Hepatocyte (in vitro differentiated cells): ENCODE measurements at places on chromosomes 5 and 9.

- no peak for DNase-seq
Measured at GRCh38 chr5:64286381-64286780, 120.7 kb downstream of the RNF180 start.

- DNase-seq, result no peak
Measured at GRCh38 chr9:2459756-2460155, 161.8 kb upstream of the VLDLR start.

DNA sequence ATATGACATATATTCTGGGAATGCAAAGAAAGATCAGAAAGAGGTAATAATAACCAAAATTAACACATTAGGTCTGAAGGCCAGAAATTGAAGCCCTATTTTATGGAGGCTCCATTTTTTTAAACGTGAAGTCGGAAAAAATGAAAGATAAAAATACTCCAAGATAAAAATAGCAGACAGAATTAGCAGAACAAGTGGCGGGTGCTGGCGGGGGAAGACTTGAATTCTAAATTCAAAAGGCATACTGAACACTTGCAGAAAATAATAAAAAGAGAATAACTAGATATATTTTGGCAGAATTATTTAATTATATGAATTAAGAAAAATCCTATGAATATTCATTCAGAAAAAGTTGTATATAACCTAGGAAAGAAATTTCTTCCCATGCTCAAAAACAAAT, 543.7 kb upstream of the ACO1 start:
- no peak for DNase-seq

DNA sequence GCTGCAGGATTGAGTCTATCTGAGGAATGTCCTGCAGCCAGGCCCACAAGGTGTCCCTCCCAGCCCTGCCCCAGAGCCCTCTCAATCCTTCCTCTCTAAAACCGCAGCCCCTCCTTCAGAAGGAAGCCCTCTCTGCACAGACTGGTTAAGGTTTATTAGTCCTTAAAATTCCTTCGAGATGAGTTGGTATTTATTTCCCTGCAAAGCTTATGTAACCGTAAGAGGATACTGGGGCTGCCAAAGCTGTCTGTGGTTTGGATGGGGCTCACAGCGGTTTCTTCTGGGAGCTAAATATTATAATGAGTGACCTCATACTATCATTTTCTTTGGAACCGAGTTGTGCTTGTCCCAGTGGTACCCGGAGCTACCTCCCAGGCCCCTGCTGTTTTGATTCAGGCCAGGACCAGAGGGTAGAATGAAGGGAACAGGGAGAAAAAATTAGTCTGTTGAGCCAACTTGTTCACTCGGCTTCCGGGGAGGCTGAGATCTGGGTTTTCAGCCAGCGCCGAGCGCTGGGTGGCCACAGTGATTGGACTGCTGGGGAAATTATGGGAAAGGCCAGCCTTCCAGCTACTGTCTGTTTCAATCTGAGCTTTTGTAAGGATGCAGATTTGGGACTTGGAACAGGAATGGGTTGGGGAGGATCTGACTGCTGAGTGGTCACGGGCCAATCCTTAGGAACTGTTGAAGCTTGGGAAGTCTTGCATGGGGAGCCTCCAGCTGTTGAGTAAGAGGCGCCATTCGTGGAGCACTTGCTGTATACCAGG, 107.5 kb downstream of the NDFIP1 start:
- peak; percentile 78 for DNase-seq

GRCh38 chr5:73996151-73996755, 370.3 kb downstream of the ARHGEF28 start:
- DNase-seq, result no peak

GRCh38 chr9:117278471-117279035, 136.3 kb downstream of the ASTN2 start:
- no peak for DNase-seq

DNA sequence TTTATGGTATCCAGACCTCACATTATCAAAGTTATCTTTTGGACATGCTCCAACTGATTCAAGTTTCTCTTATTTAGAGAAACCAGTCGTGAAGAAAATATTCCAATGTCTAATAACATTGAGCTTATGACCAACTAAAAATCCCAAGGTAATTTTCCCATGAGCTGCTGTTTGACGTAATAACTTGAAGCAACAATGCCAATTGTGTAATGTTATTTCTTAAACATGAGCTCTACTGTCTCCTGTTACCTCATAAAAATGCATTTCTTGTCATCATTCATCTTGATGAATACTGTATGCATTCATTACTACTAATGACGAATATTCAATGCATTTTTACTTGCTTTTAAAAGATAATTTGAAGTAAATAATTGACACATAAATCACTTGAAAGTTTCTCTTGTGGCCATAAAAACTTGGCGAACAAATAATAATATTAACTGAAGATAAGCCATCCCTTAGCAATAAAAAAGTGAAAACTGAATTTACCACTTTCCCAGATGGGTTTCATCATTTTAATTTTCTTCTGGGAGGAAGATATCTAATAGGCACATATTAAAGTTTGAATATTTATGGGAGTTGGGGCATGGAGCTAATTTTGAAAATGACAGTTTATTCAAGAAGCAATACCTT, 424 bp upstream of the MARCOL start:
- DNase-seq, result peak; percentile 15

- DNase-seq, result no peak
Measured at GRCh38 chr9:114492991-114493390, 12.3 kb downstream of the WHRN start.

DNA sequence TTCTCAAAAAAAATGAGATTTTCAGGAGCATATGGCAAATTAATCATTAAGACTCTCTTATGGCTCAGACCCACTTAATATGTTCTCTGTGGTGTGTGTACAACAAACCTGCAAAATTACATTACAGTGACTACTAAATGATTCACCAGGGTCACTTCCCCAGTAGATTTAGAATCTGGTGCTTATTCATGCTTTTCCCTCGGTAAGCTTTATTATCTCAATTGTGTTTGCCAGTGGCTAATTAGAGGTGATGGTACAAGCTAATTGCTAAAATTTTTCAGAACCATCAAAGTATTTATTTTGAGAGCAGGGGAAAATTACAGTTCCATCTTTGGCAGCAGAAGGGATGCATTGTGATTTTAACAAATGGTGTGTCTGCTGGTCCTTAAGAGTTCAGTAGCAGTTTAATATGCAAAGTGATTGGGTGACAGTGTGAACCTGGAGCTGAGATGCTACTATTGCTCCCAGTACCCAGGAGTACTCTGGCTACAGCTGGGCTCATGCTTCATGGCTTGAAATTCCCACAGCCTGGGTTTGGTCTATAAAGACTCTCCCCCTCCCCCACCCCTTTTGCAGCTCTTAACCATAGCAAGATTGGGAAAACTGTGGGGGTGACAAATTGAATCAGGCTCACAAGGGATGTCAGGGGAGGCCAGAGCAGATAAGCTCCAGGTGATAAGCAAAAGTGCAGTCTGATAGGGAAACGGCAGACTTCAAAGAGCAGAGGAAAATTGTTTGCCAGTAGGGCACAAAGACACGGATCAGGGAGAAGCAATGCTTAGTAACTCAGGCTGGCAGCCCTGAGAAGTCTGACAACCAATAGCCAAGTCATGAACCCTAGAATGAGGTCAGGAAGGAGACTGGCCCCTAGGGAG, 92.8 kb upstream of the RAD23B start:
- DNase-seq, result no peak

- peak; percentile 31 for DNase-seq
Measured at GRCh38 chr9:33921967-33922895, 105.3 kb downstream of the UBE2R2 start.

GRCh38 chr5:150600616-150601490, 39.6 kb upstream of the SYNPO start:
- DNase-seq, result no peak

GRCh38 chr5:168653626-168654025, 74.5 kb upstream of the PANK3 start:
- DNase-seq, result no peak

- DNase-seq, result no peak
Measured at GRCh38 chr9:26205261-26205660, 527.0 kb upstream of the TUSC1 start.

GRCh38 chr5:138336952-138337684, 948 bp upstream of the FAM53C start:
- peak; percentile 88 for DNase-seq

DNA sequence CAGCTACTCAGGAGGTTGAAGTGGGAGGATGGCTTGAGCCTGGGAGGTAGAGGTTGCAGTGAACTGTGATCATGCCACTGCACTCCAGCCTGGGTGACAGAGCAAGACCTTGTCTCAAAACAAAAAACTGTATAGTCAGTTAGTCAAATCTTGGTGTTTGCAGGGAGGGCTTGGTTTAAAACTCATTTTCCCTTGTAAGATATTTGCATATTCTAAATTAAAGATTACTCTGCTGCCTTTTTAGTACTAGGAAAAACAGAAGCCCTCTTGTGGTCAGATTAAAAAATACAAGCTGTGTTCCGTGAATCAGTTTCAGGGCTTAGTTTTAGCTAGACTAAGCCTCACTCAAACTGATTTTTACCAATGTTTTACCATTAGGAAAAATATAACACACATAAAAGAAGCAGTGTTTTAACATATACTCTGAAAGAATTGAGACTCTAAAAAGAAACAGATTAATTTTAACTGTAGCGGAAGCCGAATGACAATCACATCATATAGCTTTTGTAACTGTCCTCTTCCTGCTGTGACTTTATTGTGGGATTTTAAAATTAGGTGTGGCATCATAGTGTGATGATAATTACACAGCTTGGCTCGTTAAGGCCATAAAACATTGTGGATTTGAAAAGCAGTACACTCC, 84.9 kb upstream of the BASP1 start:
- DNase-seq, result peak; percentile 41

- no peak for DNase-seq
Measured at GRCh38 chr9:73911804-73912203, 585.3 kb upstream of the RORB start.

DNA sequence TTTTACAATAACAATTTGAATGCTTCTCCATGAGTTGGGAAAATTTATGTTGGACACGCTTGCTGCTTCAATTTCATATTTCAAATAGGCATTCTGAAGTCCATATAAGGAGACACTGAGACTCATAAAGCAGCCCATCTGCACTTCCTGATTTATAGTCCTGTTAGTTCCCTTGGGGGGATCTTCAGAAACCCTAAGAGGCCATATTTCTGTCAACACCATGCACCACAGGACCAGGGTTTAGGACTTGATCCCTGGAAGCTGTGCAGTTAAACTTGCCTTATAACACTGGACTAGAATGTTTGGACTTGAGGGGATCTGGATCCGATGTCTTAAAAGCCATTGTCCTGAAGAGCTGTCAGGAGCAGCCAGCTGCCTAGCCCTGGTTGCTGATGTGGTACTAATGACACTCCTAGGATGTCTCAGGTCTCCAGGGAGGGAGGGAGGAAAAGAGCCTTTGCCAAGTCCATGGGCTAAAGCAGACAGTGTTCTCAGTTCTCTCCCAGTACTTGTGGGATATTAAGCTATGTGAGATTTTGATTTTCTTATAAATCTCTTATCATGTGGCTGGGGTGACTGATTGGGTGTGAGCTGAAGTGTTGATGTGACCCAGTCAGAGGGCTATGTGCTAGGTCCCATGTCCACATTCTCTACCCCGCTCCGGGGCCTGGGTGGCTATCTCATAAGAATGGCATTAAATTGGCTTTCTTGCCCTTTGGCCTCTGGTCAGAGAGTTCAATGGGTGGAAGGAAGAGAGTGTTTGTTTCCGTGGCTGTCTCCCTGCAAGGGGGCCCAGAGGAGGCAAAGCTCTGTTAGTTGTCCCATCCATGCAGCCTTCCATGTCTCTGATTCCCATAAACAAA, 399.8 kb downstream of the OSTF1 start:
- no peak for DNase-seq

GRCh38 chr9:30591461-30591860, 1793.0 kb upstream of the ACO1 start:
- no peak for DNase-seq

DNA sequence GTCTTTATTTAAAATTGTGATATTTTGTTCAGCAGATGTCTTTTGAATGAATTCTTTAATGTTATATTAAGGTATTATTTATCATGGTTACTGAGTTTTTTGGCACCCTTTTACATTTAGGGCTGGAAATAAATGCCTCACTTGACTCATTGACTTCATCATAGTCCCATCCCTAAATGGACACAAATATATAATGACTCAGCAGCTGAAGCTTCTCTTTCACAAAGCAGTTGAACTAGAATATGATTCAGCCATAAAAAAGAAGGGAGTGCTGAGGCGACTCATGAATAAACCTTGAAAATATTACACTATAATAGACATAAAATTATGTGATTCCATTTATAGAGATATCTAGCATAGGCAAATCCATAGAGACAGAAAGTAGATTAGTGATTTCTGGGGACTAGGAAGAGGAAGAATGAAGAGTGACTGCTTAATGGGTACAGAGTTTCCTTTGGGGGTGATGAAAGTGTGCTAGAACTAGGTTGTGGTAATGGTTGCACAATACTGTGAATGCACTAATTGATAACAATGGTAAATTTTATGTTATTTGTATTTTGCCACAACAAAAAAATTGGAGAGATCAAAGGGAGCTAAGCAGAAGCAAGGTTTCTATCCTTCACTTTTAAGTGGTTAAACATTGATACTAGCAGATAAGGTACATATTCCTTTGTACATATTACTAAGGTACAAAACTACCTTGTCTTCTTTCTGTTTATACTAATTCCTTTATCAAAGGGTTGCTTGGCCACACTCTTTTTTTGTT, 449.6 kb downstream of the NTRK2 start:
- no peak for DNase-seq

DNA sequence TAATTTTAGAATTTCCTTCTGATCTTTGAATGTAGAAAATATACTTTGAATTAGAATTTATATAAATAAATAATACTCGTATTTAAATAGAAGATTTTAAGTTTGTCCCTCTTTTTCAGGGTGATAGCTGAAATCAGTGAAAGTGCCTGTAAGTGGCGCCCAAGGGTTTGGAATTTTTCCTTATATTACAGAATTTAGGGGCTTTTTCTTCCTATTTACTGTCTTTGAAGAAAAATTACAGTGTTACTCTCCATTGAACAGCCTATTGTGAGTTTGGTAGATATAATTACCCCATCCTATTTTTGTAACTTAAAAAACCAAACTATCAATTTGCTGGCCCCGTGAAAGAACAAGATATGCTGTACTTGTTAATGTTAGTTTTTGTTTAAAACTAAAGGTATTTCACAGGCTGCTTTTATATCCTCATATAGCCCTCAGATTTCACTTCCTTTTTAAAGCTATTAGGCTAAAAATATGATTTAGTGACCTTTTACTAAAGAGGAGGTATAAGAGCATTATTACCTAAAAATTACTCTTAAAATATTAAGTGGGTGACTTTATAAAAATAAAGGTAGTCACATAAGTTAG, 3.2 kb downstream of the MAP3K1 start:
- no peak for DNase-seq

DNA sequence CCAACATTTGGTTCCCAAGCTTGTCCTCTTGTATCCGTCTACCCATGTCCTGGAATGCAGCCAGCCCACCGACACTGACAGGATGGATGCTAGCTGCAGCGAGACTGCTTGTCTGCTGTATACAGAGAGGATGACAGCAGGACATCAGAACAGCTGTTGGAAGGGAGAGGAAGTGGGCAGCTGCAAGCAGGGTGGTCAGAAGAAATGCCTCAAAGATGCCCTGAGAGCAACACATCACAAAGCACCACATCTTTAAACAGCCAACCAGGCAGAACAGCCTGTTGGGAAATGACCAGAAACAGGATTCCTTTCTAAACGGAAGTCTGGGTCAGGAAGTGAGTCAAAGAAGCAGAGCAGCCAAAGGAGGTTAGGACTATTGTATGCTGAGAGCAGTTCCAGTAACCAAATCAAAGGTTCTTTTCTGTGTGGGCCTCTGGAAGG, 219.1 kb downstream of the NDUFS4 start:
- DNase-seq, result no peak
